ENCODE measurements at places on chromosomes 5 and 9.

GRCh38 chr5:179267071-179267670 is 78.1 kb downstream of the ADAMTS2 start:
- no peak for DNase-seq

GRCh38 chr5:89232139-89232603 is 349.2 kb upstream of the MEF2C start:
- no peak for DNase-seq

DNA sequence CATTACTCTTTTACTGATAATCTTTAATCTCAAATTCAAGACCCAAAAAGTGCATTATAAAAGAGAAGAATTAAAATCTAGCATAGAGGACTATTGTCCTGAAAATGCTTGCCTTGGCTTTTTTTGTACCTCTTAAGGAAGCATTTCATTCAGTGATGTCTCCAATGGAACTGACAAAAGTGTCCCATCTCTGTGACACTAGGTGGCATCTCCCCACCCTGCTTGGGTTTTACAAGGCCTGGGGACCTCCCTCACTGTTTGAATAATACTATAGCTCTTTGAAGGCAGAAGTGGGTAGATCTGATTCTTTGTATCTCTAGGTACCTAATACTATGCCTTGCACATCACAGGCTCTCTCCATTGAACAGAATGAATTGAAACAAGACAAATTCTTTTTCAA is 180.6 kb downstream of the EPB41L4A start:
- DNase-seq, result no peak

DNA sequence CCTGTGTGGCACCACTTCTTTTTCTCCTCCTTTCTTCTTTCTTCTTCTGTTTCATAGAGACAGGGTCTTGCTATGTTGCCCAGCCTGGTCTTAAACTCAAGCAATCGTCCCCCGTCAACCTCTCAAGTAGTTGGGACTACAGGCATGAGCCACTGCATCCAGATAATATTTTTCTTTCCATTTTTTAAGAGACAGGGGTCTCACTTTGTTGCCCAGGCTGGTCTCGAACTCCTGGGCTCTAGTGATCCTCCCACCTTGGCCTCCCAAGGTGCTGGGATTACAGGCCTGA is 47.4 kb upstream of the IER5L start:
- no peak for DNase-seq
